ENCODE measurements at places on chromosomes 13 and 19.

GRCh38 chr19:30855442-30855841, 483.3 kb downstream of the ZNF536 start:
- DNase-seq, result no peak

- no peak for DNase-seq
Measured at GRCh38 chr13:110387451-110388107, 80.5 kb downstream of the COL4A2 start.

- DNase-seq, result no peak
Measured at GRCh38 chr19:3788996-3789778, 3.0 kb upstream of the MATK start.

- DNase-seq, result peak; percentile 0
Measured at GRCh38 chr13:68439817-68440216, 1209.7 kb upstream of the PCDH9 start.

- DNase-seq, result no peak
Measured at GRCh38 chr19:7115721-7116120, 46.2 kb downstream of the ZNF557 start.

GRCh38 chr13:41941174-41941573, 19.7 kb downstream of the VWA8 start:
- no peak for DNase-seq

GRCh38 chr13:31773538-31773937, 34.2 kb downstream of the RXFP2 start:
- DNase-seq, result no peak

- no peak for DNase-seq
Measured at GRCh38 chr13:55705971-55706370, 1434.7 kb upstream of the PRR20A start.

DNA sequence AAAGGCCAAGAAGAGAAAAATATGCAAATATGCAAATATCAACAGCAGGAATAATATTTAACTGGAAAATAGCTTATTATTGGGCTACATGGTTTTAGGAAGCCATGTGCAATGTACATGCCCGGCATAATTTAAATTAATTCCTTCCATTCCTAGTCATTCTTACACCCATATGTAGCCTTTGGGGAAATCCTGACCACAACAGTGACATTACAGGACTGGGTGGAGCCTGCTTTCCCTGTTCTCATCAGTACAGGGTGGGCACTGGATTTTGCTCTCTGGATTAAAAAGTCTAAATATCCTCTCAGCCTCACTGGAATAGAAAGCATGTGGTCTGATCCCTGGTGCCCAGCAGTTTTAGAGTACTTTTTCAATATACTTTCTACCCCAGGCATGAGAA, 198.2 kb downstream of the DNAJC15 start:
- DNase-seq, result no peak

GRCh38 chr19:38151242-38151641, 72.8 kb downstream of the DPF1 start:
- DNase-seq, result no peak

DNA sequence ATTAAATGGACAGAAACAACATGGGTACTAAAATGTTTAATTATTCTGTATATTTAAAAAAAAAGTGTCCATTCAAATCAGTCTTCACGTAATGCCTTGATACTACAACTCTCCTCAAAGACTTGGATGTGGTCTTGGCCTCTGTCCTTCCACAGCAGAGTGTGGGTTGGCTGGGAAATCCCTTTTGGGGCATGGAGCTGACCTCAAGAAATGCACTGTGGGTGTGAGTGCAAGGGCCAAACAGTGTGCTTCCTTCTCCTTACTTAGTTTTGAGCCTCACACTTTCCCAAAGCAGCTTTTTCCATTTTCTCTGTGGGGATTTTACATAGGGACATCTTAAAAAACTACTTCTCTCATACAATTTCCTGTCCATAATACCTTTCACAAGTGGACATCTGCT, 607.4 kb downstream of the EFNB2 start:
- no peak for DNase-seq

- DNase-seq, result no peak
Measured at GRCh38 chr19:48646722-48647216, 782 bp upstream of the CA11 start.

- DNase-seq, result peak; percentile 13
Measured at GRCh38 chr13:42814868-42815267, 33.5 kb downstream of the FAM216B start.

DNA sequence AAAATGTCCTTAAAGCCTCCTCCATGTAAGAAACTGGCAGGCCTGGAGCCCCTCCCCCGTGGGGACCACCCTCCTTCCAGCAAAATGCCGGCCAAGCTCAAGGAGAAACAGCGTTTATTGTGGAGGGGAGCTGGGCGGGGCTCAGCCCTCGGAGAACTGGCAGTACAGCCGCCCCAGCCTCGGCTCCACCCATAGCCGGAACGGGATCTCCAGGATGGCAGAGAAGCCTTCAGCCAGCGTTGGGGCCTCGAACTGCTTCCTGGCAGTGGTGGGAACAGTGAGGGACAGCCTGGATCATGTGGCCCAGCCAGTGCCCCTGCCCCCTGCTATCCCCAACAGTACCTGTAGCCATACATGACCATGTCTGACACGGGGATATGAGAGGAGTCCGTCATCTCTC, 6.3 kb downstream of the PNKP start:
- DNase-seq, result no peak

DNA sequence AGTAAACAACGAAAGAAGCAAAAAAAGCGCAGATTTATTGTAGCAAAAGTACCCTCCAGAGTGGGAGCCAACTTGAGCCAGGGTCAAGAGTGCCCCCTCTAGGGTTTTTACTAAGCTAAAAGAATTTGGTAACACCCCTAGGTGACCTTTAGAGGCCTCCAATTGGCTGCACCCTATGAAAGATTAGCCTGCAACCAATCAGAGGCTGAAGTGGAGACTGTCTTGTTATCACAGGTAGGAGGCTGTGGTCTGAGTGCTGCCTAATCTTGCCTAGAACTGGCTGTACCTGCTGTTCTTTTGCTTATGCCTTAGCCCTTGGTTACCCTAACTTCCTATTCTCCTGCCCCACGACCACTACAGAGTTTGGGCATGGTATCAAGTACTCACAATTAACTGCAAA, 38.3 kb downstream of the ANKRD10 start:
- no peak for DNase-seq

GRCh38 chr13:58611117-58611516, 979.6 kb downstream of the PCDH17 start:
- no peak for DNase-seq

DNA sequence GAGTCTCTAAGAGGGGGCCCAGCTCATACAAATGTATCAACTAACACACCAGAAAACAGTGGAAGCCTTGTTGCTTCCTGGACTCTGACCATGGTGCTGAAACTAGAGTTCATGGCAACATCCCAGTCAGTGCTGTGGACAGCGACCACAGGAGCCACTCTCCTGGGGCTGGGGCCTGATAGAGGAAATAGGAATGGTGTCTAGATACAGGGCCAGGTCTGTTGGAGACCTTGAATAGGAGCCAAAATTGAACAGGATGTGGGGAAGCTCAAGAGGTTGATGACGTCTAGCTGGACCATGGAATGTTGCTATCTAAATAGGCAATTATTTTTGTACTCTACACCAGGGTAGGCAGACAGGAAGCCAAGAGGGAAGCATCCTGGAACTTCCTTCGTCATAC, 21.7 kb downstream of the LILRB4 start:
- DNase-seq, result peak; percentile 54

DNA sequence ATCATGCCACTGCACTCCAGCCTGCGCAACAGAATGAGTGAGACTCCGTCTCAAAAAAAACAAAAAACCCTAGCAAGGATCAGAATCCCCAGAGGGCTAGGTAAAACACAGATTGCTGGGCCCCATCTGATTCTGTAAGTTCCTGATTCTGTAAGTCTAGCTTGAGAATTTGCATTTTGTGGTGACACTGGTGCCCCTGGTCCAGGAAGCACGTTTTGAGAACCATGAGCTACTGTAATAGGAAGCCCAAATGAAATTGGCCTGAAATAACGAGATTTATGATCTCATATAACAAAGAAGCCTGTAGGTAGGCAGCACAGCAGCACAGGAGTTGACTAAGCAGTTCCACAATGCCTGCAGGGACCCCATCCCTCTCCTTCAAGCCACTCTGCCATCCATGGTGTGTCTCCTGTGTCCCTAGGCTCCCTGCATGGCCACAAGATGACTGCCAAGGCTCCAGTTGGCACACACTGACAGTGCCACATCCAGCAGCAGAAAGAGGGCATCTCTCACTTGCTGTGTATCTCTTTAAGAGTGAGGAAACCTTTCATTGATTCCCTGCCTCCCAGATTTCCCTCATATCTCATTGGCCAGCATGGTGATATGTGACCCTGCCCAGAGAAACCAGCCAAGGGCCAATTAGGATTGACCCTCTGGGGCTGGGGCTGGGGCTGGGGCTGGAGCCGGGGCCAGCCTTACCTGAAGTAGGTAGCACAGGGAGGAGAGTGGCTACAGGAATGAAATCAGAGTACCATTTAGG, 21.7 kb downstream of the SIPA1L3 start:
- DNase-seq, result no peak

GRCh38 chr19:1854542-1855039, 6.3 kb upstream of the REXO1 start:
- DNase-seq, result no peak

- no peak for DNase-seq
Measured at GRCh38 chr13:28047757-28048388, 52.5 kb downstream of the FLT3 start.

GRCh38 chr19:41918095-41918494, 10.2 kb downstream of the ERFL start:
- DNase-seq, result no peak

GRCh38 chr13:20869540-20869939, 33.0 kb downstream of the XPO4 start:
- DNase-seq, result peak; percentile 17

DNA sequence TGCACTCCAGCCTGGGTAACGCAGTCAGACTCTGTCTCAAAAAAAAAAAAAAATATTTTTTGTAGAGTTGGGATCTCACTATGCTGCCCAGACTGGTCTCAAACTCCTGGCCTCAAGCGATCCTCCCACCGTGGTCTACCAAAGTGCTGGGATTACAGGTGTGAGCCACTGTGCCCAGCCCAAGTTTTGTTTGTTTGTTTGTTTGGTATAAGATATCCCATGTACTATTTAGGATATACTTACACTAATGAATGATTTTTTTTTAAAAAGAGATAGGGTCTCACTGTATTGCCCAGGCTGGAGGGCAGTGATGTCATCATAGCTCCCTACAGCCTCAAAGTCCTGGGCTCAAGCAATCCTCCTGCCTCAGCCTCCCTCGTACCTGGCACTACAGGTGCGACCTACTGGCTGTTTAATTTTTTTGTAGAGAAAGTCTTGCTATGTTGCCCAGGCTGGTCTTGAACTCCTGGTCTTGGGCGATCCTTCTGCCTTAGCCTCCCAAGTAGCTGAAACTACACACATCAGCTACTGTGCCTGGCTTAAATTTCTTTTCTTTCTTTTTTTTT, 24.0 kb downstream of the TLE6 start:
- no peak for DNase-seq

DNA sequence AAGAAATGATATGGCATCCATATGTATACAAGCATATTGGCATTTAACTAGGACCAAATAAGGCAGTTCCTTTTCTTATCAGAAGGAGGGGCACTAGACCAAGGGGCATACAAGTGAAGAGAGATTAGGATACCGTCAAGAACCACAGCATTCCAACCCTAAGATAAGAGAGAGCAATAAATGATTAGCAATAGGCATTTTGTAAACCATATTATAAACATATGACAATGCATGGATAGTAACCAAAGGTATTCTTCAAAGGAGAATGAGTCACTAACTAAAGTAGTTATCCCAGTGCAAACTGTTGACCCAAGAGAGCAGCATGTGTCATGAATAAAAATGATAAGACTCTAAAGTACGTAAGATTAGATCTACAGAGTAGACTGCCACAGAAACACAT, 500.9 kb upstream of the HTR2A start:
- peak; percentile 81 for DNase-seq

- DNase-seq, result no peak
Measured at GRCh38 chr19:56670961-56671612, 470 bp downstream of the ZNF835 start.

DNA sequence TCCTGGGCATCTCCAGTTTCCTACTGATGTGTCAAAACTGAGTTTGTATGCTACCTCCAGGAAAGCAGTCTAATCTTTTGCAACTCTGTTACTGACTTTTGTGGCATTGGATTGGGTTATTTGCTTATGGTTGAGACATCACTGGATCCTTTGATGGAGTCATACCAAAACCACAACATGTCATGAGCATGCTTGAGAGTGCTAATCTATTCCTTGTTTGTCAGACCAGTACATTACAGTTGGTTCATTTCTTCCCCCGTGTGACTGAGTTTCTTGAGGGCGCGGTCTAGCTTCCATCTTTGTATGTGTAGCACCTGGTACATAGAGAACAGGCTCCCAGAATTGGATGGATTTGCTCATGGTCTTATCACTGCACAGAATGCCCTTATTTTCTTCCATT, 43.2 kb downstream of the SUGT1 start:
- DNase-seq, result peak; percentile 9

DNA sequence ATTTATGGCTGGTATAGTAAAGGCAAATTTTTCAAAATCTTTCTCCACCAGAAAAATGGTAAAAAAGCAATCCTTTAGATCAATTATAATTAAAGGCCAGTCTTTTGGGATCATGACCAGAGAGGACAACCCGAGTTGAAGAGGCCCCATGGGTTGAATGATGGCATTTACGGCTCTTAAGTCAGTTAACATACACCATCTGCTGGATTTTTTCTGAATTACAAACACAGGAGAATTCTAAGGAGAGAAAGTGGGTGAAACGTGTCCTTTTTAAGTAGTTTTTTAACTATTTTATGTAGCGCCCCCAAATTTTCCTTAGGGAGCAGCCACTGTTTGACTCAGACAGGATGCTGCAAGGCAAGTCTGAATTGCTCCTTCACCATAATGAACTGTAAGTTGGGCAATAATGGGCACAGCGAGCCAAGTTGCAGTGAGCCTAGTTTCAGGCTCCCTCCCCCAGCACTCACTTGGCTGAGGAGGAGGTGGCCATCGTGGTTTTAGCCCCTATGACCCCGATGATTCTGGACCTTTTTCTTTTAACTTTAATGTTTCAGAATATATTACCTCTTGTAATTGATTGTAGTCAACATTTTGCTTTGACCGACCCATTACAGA, 13.6 kb upstream of the ZNF611 start:
- no peak for DNase-seq

- peak; percentile 9 for DNase-seq
Measured at GRCh38 chr13:21929400-21929799, 258.5 kb downstream of the FGF9 start.

DNA sequence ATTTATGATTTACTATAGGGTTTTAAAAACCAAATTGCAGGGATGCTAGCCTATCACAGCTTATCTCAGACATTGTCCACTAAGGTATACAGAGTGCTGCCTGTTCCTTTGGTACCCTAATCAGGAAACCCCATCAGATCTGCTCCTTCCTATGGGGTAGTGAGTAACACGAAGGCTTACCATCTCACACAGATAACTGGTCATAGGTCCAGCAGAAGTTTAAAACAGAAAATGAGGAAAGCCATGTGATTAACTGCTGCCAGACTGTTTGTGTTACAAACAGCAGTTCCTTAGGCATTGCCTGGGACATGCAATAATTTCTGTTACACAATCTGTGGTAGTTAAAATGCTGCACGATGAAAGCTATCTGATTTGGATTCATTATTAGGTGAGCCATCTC, 53.5 kb upstream of the ALOX5AP start:
- DNase-seq, result no peak

- no peak for DNase-seq
Measured at GRCh38 chr13:80574113-80574850, 233.4 kb upstream of the SPRY2 start.

GRCh38 chr19:36027696-36028095, 5.0 kb downstream of the CLIP3 start:
- no peak for DNase-seq

- no peak for DNase-seq
Measured at GRCh38 chr19:34241513-34242337, 12.6 kb upstream of the GARRE1 start.

Data from SW480 (cell line).